ENCODE measurements at places on chromosomes 2 and 18. TPM values are rescaled to one million over a fixed set of nuclear protein-coding genes. Genes with fewer than 3 reads are reported as not detected.
A peak's percentile ranks its signal among the peaks of the same experiment; 100 is the strongest.

DNA sequence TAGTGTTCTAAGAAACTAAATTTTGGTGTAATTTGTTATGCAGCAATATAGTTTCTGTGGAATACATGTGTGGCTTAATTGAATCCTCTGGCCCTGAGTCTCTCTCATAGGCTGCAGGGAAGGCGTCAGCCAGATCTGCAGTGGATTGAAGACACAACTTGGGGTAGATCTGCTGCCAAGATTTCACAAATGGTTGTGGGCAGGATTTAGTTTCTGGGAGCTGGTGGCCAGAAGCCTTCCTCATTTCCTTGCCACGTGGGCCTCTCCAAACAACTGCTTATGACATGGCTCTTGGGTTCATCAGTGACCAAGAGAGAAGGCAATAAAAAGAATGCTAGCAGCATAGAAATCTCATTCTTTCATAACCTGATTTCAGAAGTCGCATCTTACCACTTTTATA lies 28.2 kb downstream of the CCDC102B start:
- H3K4me3 ChIP-seq, result no peak overlapping the region
- no peaks in the 10 kb centered on the region for H3K27me3 ChIP-seq
- H3K27ac ChIP-seq, result no peak overlapping the region
- H3K4me1 ChIP-seq, result no peaks in the 10 kb centered on the region
- H3K36me3 ChIP-seq, result no peaks in the 10 kb centered on the region

INO80B gene
- 6.3 TPM for total RNA-seq

DNA sequence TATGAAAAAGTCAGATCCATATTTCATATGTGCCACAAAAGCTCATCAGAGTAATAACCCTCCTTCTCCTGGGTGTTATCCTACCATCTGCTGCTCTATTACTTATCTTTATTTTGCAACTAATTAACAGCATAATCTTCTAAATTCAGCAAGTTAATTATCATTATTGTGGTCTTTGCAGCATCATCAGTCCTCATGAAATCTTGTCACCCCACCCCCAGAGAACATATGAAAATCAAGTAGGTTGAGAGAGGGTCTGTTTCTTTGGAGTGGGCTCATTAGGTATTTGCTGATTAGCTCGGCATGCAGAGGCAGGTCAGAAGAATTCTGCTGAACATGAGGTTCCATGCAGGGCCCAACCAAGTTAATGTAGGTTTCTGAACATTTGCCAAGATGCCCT lies 64.8 kb downstream of the ATF2 start:
- H3K4me1 ChIP-seq, result no peaks in the 10 kb centered on the region
- H3K36me3 ChIP-seq, result no peaks in the 10 kb centered on the region
- no peaks in the 10 kb centered on the region for H3K27me3 ChIP-seq
- H3K4me3 ChIP-seq, result no peak overlapping the region
- H3K27ac ChIP-seq, result no peak overlapping the region

GRCh38 chr18:22163416-22164161 lies 5.8 kb upstream of the GATA6 start:
- peaks cover 20% of the 10 kb centered on the region for H3K4me1 ChIP-seq
- no peaks in the 10 kb centered on the region for H3K27me3 ChIP-seq
- no peak overlapping the region for H3K4me3 ChIP-seq
- DNase-seq, result no peak
- peak overlapping the region; percentile 100 for H3K27ac ChIP-seq

DNA sequence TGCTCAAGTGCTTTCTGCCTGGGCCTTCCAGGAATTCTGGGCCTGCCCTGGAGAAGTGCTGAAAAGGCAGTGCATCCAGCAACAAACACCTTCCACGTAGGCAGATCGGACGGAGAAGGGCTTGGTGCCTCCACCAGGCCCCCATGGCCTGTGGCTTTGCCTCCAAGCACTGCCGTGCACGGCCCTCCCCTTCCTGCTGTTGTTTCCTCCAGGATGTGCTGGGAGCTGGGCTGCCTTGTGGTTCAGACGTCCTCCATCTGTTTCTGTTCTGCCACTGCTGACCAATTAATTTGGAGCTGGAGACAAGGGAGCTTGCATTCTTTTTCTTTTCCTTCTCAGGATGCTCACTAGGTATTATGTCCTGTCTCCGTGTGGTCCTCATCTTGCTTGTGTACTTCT lies 197.0 kb downstream of the HRH4 start:
- no peak for DNase-seq
- peaks cover 13% of the 10 kb centered on the region for H3K4me1 ChIP-seq
- no peaks in the 10 kb centered on the region for H3K36me3 ChIP-seq
- H3K27me3 ChIP-seq, result no peaks in the 10 kb centered on the region
- no peak overlapping the region for H3K27ac ChIP-seq
- no peak overlapping the region for H3K4me3 ChIP-seq

DNA sequence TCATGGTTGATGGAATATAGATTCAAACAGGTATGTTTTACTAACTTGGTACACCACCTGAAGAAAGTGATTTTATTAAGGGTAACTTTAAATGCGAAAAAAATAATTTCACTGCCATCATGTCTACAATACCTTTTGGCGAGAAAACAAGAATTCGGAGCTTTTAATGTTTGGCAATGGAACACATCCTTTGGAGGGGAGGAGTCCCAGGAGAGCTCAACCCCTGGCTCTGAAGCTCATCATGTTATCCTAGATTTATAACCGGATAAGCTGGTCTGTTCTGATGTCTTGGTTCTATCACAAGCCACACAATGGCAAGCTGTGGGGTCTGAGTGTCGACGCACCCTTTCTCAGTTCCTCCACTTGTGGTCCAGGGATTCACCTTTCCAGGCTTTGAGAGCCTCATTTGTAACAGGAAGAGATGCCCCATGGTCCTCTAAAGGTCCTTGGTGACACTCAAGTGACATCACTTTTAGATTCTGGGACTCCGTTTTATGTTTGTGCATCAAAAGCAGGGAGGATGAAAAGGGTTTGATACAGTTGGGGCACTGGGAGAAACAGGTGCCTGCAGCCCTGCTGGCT lies 172.7 kb downstream of the BCL2 start:
- no peaks in the 10 kb centered on the region for H3K27me3 ChIP-seq
- no peaks in the 10 kb centered on the region for H3K36me3 ChIP-seq
- peaks cover 19% of the 10 kb centered on the region for H3K4me1 ChIP-seq
- no peak overlapping the region for H3K27ac ChIP-seq
- no peak overlapping the region for H3K4me3 ChIP-seq

- peaks cover 6% of the 10 kb centered on the region for H3K4me1 ChIP-seq
- no peak overlapping the region for H3K4me3 ChIP-seq
- H3K36me3 ChIP-seq, result no peaks in the 10 kb centered on the region
- H3K27ac ChIP-seq, result no peak overlapping the region
- no peaks in the 10 kb centered on the region for H3K27me3 ChIP-seq
- no peak for DNase-seq
These were observed 64.8 kb downstream of the NCAPH start for GRCh38 chr2:96400049-96401000.

UXS1 gene
- total RNA-seq, result 33.6 TPM

- H3K4me1 ChIP-seq, result no peaks in the 10 kb centered on the region
- no peak overlapping the region for H3K4me3 ChIP-seq
- no peaks in the 10 kb centered on the region for H3K27me3 ChIP-seq
- H3K36me3 ChIP-seq, result peaks cover 4% of the 10 kb centered on the region
- no peak overlapping the region for H3K27ac ChIP-seq
These were observed 53.3 kb downstream of the TRAPPC12 start for GRCh38 chr2:3432693-3433338.

DNA sequence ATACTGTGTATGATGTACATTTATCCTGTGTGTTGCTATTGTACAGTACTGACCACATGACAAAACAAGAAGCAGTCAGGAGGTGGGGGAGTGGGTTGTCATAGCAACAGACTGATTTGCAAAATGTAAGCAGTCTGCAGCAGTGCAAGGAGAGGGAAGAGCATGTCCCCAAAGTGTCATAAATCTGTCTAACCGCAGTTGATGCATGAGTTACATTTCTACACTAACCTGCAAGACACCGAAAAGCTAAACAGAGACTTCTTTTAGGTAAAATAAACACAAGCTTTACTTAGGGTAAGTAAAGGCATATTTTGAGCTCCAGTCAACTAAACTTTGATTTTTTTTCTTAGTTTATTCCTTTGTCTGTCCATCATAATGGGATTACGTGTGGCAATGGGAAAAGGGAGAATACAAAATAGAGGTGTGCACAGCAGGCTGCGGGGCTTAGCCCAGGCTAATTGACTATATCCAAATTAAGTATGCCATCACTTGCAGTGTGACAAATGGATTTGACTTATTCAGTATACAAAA lies 134.5 kb downstream of the MEIS1 start:
- H3K4me3 ChIP-seq, result no peak overlapping the region
- peak; percentile 28 for DNase-seq
- no peak overlapping the region for H3K27ac ChIP-seq
- H3K4me1 ChIP-seq, result peaks cover 55% of the 10 kb centered on the region

DNA sequence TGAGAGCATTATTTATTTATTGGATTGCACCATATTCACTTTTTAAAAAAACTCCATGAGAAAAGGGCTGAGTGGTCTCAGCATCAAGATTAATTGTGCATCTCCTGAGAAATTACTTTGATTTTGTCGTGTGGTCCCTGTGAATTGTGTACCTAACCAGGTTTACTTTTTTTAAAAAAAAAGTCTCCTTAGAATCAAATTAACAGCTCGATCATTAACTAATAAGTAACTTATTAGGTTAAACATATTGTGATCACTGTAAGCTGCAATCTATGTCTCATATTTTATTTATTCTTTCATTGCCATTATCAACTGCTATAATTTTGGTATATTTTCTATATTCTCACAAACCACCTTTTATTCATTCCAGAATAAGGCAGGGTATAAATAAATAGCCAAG lies 318.2 kb downstream of the ADCYAP1 start:
- peak overlapping the region; percentile 40 for H3K27ac ChIP-seq
- no peaks in the 10 kb centered on the region for H3K36me3 ChIP-seq
- DNase-seq, result no peak
- H3K27me3 ChIP-seq, result no peaks in the 10 kb centered on the region
- H3K4me1 ChIP-seq, result peaks cover 13% of the 10 kb centered on the region

GRCh38 chr2:168243061-168243460 lies 4.3 kb downstream of the STK39 start:
- no peak overlapping the region for H3K4me3 ChIP-seq
- no peak overlapping the region for H3K27ac ChIP-seq
- H3K36me3 ChIP-seq, result no peaks in the 10 kb centered on the region
- no peaks in the 10 kb centered on the region for H3K27me3 ChIP-seq

PTRHD1 gene
- 13.7 TPM for total RNA-seq

- H3K27ac ChIP-seq, result no peak overlapping the region
- H3K27me3 ChIP-seq, result no peaks in the 10 kb centered on the region
- H3K4me1 ChIP-seq, result no peaks in the 10 kb centered on the region
- no peaks in the 10 kb centered on the region for H3K36me3 ChIP-seq
- DNase-seq, result no peak
These were observed 20.8 kb upstream of the ADAM23 start for GRCh38 chr2:206422493-206422892.

GRCh38 chr2:160756481-160756880 lies 262.9 kb upstream of the RBMS1 start:
- H3K36me3 ChIP-seq, result no peaks in the 10 kb centered on the region

- no peaks in the 10 kb centered on the region for H3K4me1 ChIP-seq
- no peak overlapping the region for H3K4me3 ChIP-seq
- H3K27me3 ChIP-seq, result no peaks in the 10 kb centered on the region
- H3K27ac ChIP-seq, result no peak overlapping the region
- no peak for DNase-seq
These were observed 159.3 kb downstream of the SCG2 start for GRCh38 chr2:223442847-223443246.

GRCh38 chr18:5431836-5432575 lies 111.8 kb downstream of the EPB41L3 start:
- no peaks in the 10 kb centered on the region for H3K4me1 ChIP-seq
- no peak overlapping the region for H3K4me3 ChIP-seq
- DNase-seq, result no peak
- no peaks in the 10 kb centered on the region for H3K27me3 ChIP-seq
- no peaks in the 10 kb centered on the region for H3K36me3 ChIP-seq
- H3K27ac ChIP-seq, result no peak overlapping the region

All from body of pancreas (tissue), 4 donors.